NT2/D1 (cell line): ENCODE measurements at places on chromosomes 6 and 20.

DNA sequence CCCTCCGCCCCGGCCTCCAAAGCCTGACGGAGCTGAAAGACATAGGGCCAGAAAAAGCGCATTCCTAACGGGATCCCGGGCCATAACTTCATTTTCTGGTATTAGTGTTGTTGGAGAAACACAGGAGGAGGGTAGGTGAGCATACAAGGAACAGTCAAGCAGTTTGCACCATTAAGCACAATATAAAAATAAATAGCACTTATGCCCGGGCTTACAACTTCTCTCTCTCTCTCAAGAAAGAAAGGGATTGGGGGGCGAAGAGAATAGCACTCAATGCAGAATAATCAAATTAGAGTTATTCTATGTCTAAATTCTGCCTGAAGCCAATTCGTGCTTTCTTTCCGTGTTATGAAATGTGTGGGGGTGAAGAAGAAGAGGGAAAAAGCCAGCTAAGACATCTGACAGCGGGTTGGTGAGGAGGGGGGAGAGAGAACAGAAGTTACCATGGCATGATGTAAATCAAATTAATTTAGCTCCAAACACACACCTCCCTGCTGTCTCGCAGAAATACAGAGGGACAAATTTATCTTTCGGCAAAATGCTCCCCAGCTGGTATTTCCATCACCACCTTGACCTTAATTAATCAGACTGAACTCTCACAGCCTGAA lies 508 bp upstream of the METTL24 start:
- no peak for DNase-seq

DNA sequence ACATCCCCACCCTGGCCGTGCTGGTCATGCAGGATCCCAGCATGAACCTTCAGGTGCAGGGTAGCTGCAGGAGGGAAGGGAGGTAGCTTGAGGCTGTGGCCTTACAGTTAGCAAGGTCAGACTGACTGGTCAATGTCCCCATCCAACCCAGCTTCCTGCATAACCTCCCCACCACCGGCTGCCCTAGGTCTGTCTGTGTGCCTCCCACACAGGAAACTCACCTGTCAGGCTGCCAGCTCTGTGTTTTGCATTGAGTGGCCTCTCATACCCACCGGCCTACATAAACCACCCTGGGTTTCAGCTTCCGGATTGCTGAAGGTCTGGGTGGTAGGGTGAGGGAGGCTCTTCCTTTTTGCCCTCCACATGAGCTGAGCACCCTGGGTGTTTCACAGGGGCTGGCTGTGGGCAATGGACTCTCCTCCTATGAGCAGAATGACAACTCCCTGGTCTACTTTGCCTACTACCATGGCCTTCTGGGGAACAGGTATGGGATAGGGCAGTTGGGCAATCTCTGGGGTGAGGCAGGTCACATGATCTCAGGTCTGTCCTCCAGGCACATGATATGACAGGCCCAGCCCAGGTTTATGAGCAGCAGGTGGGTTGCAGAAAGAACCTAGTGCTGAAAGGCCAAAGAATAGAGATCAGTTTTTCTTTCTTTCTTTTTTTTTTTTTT lies 1.8 kb downstream of the CTSA start:
- no peak for DNase-seq

GRCh38 chr20:38827770-38828281 lies 22.3 kb downstream of the PPP1R16B start:
- no peak for DNase-seq

- no peak for DNase-seq
Measured at GRCh38 chr20:46139266-46139889, 21.3 kb downstream of the CD40 start.

DNA sequence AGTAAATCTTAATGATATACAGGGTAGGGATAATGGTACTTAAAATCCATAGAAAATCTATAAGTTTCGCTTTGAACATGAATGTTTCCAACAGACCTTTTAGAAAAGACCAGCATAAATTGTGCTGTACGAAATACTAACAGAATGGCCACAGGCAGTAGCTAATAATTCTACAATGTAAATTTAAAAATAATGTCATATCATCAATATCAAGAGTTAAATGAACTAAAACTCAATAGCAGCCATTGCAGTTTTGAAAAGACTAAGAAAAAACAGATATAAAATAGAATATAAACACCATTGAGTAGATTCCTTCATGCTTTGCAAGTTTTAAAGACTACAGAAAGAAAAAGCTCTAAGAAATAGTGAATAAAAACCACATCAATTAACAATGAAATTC lies 14.7 kb downstream of the TBC1D32 start:
- no peak for DNase-seq

DNA sequence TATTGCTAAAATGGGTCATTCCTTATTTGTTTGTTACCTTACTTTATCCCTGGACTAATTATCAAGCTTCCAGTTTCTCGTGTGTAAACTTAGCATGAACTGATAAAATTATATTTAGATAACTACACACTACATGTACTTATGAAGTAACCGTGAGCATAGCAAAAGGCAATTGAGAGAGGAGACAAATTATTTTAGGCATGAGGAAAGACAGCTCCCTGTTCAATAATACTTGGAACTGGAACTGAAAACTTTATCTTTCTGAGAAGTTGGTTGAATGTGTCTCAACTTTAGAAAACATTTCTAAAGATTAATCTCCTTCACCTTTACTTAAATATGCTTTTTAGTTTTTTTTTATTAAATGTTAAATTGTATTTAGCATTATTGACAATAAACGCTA lies 11.4 kb downstream of the CRISP3 start:
- DNase-seq, result no peak
